Tibial artery (tissue), 4 donors: ENCODE measurements at places on chromosomes 12 and 14.

DNA sequence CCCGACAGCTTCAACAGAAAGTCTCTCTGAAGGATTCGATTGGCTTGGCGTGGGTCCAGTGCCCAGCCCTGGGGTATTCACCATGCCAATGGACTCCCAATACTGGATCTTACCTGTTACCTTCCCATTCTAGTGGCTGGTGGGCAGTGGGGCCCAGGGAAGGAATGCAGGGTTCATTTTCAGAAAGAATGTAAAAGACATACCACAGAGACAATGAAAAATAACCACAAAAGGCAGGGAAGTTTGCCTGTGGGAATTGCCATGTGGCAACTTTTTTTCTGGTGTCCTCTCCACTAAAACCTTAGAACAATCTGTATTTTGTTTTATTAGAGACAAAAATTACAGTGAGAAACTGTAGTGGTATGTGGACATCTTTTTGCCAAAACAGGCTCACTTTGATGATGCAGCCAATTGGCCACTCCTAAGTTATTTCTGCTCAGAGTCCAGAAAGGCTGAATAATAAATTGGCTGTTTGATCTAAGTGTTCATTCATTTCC lies 55.2 kb downstream of the PTGER2 start:
- no peak for DNase-seq

- no peak for DNase-seq
Observed at GRCh38 chr14:102930753-102931579, 8.5 kb downstream of the AMN start.

DNA sequence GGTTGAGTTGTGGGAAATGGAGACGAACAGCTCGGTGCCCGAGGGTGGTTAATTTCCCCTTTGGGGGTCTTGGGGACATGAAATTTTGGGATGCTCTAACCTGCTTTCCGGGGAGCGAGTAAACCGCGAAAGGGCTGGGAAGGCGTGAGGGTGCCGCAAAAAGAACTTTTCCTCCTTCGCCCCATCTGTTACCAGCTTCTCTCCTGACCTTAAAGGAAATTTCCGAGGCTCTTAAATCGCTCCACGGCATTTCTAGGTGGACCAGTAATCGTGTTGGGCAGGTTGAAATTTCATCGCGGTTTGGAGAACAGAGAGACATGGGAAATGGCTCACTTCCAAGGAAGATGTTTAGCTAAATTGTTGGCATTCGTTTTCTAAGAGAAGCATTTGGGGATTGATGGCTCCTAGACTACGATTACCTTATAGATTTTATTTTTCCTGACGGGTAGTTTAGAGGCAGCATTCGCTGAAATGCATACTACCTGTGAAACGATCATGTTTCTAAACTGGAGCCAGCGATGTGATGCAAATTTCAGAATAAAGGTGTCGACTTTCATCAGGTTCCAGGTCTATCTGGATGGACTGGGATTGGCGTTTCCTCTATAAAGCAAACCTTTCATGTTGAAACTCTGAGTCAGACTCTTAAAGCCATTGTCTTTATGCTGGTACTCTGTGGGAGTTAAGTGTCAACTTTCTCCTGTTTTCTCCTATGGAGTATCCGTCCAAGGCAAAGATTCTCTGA lies 414.5 kb downstream of the PCNX1 start:
- no peak for DNase-seq

DNA sequence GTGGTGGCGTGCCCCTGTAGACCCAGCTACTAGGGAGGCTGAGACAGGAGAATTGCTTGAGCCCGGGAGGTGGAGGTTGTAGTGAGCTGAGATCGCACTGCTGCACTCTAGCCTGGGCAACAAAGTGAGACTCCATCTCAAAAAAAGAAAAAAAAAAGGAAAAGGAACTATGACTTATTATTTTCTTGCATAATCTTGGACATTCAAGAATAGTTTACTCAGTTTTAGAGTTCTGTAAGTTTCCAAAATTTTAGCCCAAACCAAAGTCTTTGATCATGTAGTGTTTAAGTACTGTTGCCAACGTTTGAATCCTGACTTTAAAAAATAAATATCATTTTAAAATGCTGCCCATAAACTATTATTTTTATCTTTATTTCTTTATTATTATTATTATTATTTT lies 6.2 kb downstream of the PSMA6 start:
- no peak for DNase-seq

DNA sequence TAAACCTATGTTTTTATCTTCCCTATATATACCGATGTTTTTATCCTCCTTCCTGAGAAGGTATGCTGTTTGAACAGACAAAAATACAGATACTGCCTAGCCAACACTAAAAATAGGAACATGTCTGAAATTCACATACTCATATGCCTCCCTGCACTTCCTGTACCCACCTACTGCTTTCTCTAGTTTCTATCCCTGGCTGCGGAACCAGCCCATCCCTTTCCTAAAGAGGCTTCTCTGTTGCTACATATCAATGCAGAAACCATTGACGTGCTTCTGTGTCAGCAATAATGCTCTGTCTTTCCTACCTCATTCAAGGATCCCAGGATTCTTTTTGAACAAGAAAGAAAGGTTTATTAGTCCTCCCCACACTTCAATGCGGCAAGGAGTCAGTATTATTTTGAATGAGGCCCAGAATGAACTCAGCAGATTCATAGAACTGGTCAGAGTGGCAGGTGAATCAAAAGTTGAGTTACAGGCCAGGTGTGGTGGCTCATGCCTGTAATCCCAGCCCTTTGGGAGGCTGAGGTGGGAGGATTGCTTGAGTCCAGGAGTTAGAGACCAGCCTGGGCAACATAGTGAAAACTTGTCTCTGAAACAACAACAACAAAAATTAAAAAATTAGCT lies 67.8 kb upstream of the NAP1L1 start:
- DNase-seq: no peak

GRCh38 chr12:1791104-1791841 lies 29.1 kb upstream of the LRTM2 start:
- DNase-seq: peak; percentile 66

DNA sequence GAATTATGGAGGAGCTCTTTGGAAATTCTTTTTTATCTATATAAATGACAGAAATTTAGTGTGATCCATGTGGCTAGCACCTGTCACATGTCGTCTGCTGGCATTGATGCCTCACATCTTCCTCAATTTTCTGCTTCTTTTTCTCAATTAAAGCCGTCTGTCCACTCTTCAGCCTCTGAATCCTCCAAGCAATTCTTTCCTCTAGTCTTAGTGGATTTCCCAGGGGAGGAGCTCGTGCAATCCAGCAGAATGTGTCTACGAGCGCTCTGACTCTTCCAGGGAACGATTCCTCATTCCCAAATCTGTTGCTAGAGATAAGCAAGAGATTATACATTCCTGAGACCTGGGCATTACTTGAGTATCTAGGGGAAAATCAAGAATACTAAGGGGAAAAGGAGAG lies 176.6 kb downstream of the EMP1 start:
- no peak for DNase-seq
